ENCODE measurements at places on chromosomes 7 and 10.

- DNase-seq: no peak
Observed at GRCh38 chr10:105843786-105844185, 1202.7 kb downstream of the SORCS3 start.

- DNase-seq: no peak
Observed at GRCh38 chr7:38398725-38399321, 125.4 kb upstream of the TARP start.

- DNase-seq: no peak
Observed at GRCh38 chr10:48330269-48330668, 23.8 kb downstream of the MAPK8 start.

DNA sequence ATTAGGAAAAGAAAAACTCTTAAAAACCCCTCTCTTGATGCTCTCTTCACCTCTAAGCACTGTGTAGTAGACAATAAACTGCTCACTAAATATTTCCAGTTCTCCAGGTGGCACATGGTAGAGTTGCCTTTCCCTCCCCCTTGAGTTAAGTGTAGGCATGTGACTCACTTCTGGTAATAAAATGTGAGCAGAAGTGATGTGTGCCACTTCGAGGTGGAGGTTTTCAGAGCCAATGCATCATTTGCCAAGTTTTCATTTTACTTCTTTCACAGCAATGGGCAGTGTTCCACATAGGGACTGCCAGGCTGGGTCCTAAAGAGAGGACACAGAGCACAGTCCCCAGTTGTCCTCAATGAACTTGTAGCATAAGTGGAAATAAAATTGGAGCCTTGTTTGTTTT lies 131.6 kb upstream of the NPY start:
- DNase-seq: no peak

GRCh38 chr7:151077705-151078232 lies 2.8 kb downstream of the FASTK start:
- DNase-seq: no peak

DNA sequence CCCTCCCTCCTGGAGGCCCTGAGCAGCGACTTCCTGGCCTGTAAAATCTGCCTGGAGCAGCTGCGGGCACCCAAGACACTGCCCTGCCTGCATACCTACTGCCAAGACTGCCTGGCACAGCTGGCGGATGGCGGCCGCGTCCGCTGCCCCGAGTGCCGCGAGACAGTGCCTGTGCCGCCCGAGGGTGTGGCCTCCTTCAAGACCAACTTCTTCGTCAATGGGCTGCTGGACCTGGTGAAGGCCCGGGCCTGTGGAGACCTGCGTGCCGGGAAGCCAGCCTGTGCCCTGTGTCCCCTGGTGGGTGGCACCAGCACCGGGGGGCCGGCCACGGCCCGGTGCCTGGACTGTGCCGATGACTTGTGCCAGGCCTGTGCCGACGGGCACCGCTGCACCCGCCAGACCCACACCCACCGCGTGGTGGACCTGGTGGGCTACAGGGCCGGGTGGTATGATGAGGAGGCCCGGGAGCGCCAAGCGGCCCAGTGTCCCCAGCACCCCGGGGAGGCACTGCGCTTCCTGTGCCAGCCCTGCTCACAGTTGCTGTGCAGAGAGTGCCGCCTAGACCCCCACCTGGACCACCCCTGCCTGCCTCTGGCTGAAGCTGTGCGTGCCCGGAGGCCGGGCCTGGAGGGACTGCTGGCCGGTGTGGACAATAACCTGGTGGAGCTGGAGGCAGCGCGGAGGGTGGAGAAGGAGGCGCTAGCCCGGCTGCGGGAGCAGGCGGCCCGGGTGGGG lies 2.2 kb downstream of the TRIM56 start:
- DNase-seq: no peak

DNA sequence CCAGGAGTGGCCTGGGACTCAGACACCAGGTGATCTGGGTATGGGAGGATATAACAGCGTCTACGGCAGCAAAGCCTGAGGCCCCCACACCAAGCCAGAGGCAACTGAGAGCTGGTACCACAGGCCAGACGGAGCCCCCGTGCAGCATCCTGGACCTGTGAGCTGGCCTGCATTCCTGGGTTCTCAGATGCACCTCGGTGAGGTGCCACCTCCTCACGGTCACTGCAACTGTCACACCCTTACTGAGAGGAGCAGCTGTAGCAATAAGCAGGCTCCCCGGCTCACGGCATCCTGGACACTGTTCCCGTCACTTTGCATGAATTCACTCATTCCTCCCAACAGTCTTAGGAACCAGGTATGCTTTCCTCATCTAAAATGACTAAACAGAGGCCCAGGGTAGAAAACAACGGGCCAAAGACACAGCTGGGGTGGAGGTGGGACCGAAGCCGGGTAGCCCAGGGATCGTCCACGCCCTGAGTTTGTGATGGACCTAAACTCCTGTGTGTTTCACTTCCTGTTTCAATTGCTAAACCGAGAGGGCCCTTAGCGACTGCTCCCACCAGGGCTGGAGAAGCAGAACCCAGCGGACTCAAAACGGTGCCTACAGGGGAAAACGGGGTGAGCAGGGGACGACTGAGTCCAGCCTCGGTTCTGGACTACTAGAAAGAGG lies 98.7 kb downstream of the CTBP2 start:
- DNase-seq: no peak

- no peak for DNase-seq
Observed at GRCh38 chr7:105975770-105976417, 12.8 kb downstream of the CDHR3 start.

- DNase-seq: no peak
Observed at GRCh38 chr7:29278337-29279069, 83.9 kb downstream of the CHN2 start.

DNA sequence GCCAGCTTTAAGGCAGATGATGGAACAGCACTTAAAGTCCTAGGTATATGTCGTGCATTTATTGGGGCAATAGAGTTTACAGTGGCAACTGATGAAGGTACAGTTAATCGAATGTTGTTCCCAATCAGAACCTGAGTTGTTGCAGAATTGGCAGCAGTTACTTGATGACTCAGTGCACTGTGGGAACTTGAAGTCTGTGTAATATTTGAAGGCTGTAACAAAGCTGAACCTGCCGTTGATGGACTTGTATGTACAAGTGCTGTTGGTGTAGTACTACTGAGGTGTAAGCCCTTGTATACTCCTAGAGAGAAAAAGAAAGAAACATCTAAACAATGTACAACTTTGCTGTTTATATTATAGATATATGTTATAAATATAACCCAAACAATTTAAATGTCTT lies 75.3 kb downstream of the EPC1 start:
- no peak for DNase-seq

- no peak for DNase-seq
Observed at GRCh38 chr7:135901585-135902540, 75.3 kb downstream of the MTPN start.

DNA sequence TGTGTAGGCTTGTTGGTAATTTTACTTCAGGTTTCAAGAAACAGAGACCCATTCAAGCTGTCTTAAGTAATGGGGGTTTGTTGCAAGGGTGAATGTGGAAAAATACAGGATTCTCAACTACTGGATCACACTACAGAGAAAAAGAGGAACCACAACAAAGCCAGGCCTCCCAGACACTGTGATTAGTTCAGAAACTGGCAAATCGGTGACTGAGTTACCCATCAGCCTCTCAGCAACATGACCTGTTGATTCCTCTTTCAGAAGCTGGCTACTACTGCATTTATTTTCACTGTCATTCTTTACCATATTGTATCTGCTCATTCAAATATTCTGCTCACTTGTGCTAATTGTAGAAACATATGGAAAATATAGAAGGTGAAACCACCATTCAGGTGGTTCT lies 16.0 kb downstream of the CCDC71L start:
- no peak for DNase-seq

- DNase-seq: no peak
Observed at GRCh38 chr7:132072873-132073272, 503.4 kb downstream of the PLXNA4 start.

DNA sequence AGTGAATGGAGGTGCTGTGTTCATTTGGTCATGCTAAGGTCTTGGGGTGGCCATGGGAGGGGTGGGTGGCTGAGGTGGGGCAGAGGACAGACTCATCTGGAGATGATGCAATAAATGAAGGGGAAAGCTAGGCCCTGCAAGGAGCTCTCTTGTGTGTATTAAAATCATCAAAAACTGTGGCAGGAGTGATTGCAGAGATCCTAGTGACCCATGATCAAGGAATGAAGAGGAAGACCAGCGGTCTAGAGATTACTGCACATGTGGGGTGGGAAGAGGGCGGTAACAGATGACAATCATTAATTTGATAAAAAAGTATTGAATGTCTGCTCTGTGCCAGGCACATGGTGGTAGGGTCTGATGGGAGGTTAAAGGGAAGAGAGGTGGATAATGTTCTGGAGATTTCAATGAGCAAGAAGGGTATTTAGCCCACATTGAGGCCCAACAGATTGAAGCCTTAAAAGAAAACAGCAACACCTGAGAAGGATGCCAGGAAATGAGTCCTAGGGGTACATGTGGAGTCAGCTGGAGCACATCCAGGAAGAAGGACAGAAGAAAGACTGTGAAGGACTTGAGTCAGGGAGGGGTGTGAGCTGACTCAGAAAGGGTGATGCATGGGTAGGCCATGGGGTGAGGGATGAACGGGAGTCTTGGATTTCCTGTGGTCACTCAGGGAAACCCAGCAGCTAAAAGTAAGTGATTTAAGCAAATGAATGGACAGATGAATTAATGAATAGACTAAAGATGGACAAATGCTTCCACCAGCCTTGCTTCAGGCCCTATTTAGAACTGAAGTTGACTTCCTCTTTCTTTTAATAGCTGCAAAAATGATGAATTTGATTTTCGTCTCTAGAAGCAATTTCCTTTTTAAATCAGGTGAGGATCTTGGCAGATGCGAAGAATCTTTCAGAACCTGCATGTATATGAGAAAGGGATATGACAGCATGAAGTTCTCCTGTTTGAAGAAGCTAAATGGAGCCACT lies 83.1 kb upstream of the IGFBP3 start:
- DNase-seq: no peak

- no peak for DNase-seq
Observed at GRCh38 chr10:71351628-71352319, 32.7 kb downstream of the SLC29A3 start.

DNA sequence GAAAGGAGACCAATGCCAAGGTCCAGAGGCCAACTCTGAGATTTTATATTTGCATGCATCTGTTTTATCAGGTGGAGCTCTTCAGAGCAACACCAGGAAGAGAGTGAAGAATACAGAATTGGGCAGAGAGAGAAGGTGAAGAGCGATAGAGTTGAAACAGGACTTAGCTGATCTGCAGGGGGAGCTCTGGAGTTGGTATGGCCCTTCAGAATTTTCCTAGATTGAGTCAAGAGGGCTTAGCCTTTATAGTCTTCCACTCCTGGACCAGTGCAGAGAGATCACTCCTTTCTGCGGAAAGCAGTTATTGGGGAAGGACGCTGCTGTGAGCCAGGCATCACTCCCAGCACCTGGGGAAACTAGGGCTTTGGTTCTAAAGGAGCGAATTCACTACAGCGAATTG lies 105.0 kb upstream of the DGKB start:
- DNase-seq: no peak

- DNase-seq: peak; percentile 20
Observed at GRCh38 chr7:78139335-78139734, 340.8 kb downstream of the PHTF2 start.

- DNase-seq: no peak
Observed at GRCh38 chr7:47322731-47323130, 259.2 kb downstream of the TNS3 start.

- DNase-seq: no peak
Observed at GRCh38 chr7:31478721-31479120, 35.2 kb upstream of the ITPRID1 start.

GRCh38 chr10:14554091-14554490 lies 220.6 kb downstream of the FAM107B start:
- DNase-seq: no peak

GRCh38 chr10:63072951-63073350 lies 60.2 kb upstream of the NRBF2 start:
- no peak for DNase-seq

DNA sequence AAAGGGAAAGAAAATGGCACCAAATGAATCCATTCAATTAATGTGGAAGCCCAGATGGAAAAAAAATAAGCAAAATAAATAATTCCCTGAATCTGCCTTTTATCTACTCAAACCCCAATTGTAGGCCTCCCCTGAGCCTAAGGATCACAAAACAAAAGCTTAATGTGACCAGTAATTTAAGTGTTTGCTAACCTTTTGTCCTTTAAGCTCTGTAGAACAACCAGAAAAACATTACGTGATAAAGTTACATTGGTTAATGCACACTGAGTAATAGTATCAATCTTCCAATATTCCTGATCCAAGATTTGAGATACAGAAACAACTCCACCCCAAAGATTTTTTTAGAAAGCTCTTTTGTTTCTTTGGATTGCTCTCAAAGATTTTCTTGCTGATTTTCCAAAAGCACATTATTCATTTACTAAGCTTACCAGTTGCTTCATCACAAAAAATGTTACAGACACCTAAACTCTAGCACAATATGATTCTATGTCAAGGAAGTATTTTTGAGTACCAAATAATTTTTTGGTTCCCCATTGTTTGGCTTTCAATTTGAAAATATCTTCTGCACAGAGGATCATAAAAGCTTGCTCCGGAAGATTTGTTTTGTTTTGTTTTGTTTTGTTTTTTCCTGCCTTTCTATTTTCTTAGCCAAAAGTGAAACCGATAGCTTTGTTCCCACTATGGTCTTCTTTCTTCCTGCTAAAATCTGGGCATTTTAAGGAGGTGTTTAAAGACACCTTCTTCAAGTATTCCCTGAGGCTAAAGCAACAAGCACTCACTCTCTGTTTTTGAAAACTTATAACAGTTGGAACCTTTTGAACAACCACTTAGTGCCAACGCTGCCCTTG lies 54.2 kb downstream of the TRIL start:
- no peak for DNase-seq

- peak; percentile 65 for DNase-seq
Observed at GRCh38 chr7:41921453-41921981, 218.6 kb upstream of the INHBA start.

GRCh38 chr7:151139071-151139790 lies 28.3 kb downstream of the GBX1 start:
- DNase-seq: no peak

- no peak for DNase-seq
Observed at GRCh38 chr7:38929460-38930171, 20.6 kb upstream of the VPS41 start.

DNA sequence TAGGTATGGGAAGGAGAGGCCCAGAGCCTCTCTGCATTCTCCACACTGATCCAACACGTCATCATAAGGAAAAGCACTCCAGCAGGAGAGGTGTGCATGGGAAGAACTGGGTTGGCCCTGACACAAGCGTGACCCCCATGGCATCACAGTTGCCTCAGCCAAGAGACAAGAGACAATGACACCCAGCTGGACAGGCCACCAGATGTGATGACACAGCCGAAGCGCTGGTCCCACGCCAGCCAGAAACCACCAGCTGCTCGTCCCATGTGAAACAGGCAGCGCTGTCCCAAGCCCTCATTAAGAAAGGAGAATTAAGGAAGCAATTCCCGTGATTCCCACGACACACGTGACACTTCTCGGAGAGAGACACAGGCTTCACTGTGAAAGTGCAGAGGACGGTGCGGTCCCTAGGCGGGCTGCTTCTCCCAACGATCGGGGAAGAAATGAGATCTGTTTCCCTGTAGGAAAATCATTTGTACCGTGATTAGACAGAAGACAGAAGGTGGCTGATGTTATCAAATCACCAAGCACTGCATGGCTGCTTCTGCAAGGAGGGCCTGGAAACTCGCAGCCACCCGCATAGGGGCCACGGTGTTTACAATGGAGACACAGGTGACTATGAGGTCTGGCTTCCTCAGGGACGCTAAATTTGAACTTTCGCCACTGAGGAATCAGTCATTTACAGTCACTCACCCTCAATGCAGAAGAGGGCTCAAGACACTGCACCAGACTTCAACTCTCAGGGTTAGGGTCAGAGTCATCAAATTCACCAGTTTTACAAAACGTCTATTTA lies 74.5 kb downstream of the DIP2C start:
- DNase-seq: no peak
